ENCODE measurements at places on chromosomes 6 and 20. TPM values are rescaled to one million over a fixed set of nuclear protein-coding genes. Genes with fewer than 3 reads are reported as not detected.

MYLIP gene
- total RNA-seq, result 2.8 TPM

GMPR gene
- 3.8 TPM for total RNA-seq

DACT2 gene
- 0.15 TPM for total RNA-seq

UFL1 gene
- 8.4 TPM for total RNA-seq

CCN5 gene
- 40.4 TPM for total RNA-seq

SGK2 gene
- 7.2 TPM for total RNA-seq

EPHA7 gene
- 0.04 TPM for total RNA-seq

MUCL3 gene
- total RNA-seq, result 0.08 TPM

ZSCAN16 gene
- total RNA-seq, result 4.6 TPM

B3GAT2 gene
- total RNA-seq, result 0.05 TPM

TXNDC5 gene
- 147 TPM for total RNA-seq

COL9A3 gene
- total RNA-seq, result 0.49 TPM

RIPPLY2 gene
- not detected for total RNA-seq

RIPOR2 gene
- total RNA-seq, result 0.26 TPM

NTSR1 gene
- 0.16 TPM for total RNA-seq

FRK gene
- 1.3 TPM for total RNA-seq

MAPK13 gene
- 1.1 TPM for total RNA-seq

All from A549 treated with ZK216348 at 1 μM for 4 hours (cell line).